GM12892 (cell line): ENCODE measurements at places on chromosomes 11 and 22.

DNA sequence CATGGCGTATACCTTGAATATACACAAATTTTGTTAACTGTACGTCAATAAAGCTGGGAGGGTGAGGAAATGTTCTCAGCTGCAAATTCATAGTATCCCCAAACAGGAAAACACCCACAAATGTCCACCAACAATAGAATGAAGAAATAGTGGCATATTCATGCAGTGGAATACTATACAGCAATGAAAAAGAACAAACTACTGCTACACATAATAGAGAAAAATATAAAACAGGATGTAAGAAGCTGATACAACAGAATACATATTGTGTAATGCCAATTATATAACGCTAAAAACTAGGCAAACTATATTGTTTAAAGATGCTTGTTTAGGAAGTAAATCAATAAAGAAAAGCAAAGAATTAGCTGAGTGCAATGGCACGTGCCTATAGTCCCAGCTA lies 81.5 kb downstream of the SIK3 start:
- no peak for DNase-seq

DNA sequence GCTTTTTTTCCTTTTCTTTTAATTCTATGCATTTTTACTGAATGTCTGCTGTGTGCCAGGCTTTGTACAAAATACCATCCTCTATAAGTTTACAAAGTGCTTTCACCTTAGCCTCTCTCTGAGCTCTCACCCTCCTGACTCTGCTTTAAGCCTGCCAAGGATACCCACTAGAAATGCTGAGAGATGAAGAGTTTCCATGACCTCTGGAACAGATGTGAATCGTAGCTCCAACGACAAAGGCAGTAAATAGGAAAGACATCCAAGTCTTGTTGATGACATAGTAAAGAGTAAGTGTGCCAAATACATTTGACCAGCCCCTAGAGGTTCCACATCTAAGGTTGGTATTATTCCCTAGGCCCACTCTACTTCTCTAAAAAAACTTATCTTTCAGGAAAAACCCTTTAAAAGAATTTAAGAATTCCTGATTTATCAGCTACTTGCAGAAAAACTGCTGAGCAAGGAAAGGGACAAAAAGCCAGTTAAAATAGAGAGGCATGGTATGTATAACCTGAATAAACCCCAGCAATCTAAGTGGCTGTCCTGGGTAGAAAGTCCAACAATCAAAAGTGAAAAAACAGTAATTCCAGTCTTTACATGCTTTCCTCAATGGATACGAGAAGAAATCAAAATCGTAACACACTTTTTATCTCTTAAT lies 45.4 kb downstream of the GAB2 start:
- DNase-seq: no peak

DNA sequence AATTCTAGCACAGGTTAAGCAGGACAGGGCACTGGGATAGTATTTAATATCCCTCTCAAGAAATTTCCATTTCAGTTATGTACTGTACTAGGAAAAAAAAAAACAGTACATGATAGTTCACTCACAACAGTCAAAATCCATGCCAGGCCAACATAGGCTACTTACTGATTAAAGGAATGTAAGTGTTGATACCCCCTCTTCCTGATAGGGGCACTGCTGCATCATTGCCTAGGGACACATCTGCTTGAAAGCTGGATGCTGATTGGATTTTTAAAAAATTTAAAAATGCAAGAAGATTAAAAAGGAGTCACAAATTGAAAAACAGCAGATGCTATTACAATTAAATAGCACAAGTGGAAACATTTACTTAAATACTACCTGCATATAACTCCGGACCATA lies 43.4 kb downstream of the APOL5 start:
- DNase-seq: no peak

- no peak for DNase-seq
Measured at GRCh38 chr11:126918556-126918955, 82.0 kb downstream of the KIRREL3 start.

- no peak for DNase-seq
Measured at GRCh38 chr11:123473941-123474677, 44.0 kb downstream of the GRAMD1B start.

GRCh38 chr11:123543797-123544196 lies 110.6 kb downstream of the SCN3B start:
- DNase-seq: no peak

DNA sequence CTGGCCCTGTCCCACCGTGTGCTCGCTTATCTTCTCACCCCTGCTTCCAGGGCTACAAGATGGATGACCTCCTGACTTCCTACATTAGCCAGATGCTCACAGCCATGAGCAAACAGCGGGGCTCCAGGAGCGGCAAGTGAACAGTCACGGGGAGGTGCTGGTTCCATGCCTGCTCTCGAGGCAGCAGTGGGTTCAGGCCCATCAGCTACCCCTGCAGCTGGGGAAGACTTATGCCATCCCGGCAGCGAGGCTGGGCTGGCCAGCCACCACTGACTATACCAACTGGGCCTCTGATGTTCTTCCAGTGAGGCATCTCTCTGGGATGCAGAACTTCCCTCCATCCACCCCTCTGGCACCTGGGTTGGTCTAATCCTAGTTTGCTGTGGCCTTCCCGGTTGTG lies 86.5 kb downstream of the MYO7A start:
- peak; percentile 3 for DNase-seq

DNA sequence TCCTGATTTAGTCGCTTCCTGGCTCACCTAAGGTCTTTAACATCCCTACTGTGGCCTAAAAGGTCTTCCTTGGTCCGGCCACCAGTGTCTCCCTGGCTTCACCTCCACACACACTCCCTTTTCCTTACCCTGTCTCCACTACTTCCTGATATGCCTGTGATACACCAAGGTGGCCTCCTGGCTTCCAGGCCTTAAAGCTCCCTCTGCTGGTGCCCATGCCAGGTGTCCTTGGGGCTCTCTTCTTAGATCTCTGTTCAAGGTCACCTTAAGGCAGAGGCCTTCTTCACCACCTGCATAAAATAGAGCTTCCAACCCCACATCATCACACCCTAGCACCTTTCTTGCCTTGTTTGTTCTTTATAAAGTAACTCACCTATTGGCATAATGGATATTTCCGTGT lies 787.7 kb downstream of the NTM start:
- DNase-seq: no peak

- no peak for DNase-seq
Measured at GRCh38 chr11:68837583-68838571, 3.8 kb downstream of the CPT1A start.

DNA sequence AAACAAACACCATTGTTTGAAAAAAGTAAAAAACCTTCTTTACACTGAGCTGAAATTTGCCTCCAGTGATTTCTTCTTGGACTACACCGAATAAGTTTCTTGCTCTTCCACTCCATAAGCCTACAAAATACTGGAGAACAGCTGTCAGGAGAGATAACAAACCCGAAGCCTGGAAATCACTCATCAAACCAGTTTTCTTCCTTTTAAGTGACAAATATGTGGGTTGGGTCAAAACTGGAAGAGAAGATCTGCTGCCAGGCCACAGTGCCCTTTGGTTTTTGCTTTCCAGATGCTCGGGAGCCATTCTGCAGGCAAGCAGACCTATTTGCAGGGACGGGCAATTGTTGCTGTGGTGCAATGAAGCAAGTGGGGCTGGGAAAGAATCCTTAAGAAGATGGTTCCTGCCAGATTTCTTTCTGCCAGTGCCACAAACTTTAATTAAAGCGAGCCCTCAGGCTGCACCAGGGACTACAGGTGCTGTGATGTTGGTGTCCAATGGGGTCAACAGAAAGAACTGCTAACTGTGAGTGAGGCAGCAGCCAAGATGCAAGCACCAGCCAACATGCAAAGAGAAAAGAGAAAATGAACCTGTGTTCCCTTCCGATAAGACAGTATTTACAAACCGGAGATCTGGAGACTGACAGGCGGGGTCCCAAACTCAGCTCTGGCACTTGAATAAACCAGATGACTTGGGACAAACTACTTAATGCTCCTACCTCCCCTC lies 44.8 kb upstream of the SMCO4 start:
- no peak for DNase-seq

GRCh38 chr11:59273373-59273841 lies 60.7 kb upstream of the MPEG1 start:
- no peak for DNase-seq

DNA sequence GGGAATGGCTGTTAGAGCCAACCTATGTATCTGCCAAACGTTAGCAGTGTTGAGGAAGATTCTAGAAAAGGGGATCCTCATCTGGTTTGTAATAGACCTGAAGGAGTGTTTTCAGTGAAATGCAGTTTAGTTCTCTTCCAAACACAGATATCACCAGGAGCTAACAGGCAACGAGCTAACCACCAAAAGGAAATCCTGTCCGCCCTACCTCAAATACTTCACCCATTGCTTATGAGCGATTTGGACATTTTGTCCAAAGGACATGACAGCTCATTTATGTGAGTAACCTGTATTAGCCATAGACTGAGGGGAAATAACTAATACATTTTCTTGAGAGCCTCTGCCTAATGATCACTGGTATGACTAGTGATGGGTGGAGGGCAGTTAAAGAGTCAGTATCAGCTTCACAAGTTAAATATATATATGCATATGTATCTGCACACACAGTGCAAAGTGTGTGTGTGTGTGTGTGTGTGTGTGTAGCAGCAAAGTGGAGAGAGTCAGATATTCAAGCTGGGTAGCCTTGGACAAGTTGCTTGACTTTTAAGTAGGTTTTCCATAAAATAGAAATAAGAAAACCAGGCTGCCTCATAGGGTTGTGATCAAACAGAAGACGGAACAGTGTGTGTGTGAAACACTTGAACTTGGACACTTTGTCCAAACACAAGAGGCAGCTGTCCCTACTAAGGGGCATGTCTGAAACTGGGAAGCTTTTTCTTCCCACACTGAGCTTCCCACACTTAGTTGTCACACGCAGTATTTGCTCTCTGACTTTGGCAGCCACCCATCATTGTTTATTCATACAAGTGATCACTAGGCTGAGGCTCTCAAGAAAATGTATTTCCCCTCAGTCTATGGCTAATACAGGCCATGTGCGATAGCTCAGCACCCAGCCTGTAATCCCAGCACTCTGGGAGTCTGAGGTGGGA lies 940 bp upstream of the C11orf91 start:
- DNase-seq: no peak

DNA sequence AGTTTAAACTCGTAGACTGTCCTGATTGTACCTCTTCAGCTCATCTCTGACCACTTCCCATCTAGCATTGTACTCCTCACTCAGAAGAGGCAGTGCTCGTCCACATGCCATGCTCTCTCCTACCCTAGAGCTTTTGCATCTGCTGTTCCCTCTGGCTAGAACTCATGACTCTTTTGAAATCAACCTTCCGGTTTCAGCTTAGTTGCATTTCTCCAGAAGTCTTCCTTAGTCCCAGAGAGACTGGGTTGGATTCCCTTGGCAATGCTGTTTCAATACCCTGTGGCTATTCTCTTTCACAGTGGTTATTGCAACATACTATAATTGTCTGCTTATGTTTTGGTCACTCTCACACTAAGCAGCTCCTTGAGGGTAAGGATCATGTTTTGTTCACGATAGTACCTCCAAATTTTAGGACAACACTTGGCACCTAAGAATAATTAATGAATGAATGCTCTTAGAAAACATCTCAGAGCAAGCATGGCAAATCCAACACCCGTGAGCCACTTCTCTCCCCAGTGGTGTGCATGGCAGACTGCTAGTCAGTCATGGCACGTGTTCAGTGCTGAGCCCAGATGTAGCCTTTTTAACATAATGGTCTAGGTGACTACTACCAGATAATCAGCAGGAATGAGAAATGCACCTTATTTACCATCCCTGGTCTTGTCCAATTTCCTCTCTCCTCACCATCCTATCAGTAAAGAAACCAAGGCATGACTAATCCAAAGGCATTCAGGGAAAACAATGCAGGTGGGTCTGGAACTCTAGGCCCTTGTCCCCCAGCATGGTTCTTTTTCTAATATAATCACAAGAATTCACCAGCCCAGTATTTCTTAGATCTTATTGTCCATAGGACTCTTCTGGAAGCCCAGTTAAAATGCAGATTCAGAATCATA lies 14.5 kb downstream of the SEPTIN3 start:
- DNase-seq: no peak

DNA sequence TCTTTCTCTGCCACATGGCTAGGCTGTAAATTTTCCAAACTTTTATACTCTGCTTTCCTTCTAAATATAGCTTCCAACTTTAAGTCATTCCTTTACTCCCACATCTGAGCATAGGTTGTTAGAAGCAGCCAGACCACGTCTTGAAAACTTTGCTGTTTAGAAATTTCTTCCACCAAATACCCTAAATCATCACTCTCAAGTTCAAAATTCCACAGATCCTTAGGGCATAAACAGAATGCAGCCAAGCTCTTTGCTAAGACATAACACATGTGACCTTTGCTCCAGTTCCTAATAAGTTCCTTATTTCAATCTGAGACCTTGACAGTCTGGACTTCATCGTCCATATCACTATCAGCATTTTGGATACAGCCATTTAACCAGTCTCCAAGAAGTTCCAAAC lies 749.9 kb downstream of the METTL15 start:
- no peak for DNase-seq

DNA sequence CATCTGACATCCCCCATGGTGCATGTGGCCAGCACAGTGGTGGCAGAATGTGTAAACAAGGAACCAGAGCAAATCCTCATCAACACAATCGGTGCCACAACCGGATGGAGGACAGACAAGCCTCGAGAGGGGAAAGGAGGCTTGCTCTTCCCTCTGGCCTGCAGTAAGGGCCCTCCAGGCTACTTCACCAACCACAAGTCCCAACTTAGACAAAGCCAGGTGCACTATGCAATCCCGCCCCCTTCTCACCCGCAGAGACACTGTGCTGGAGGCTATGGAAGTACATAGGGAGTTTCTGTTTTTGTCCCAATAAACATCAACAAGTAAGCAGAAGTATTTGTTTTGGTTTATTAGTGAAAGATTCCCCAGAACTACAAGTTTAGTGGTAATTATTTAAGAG lies 54.3 kb downstream of the SPATA19 start:
- no peak for DNase-seq

- no peak for DNase-seq
Measured at GRCh38 chr11:117221775-117222517, 9.9 kb downstream of the PCSK7 start.

DNA sequence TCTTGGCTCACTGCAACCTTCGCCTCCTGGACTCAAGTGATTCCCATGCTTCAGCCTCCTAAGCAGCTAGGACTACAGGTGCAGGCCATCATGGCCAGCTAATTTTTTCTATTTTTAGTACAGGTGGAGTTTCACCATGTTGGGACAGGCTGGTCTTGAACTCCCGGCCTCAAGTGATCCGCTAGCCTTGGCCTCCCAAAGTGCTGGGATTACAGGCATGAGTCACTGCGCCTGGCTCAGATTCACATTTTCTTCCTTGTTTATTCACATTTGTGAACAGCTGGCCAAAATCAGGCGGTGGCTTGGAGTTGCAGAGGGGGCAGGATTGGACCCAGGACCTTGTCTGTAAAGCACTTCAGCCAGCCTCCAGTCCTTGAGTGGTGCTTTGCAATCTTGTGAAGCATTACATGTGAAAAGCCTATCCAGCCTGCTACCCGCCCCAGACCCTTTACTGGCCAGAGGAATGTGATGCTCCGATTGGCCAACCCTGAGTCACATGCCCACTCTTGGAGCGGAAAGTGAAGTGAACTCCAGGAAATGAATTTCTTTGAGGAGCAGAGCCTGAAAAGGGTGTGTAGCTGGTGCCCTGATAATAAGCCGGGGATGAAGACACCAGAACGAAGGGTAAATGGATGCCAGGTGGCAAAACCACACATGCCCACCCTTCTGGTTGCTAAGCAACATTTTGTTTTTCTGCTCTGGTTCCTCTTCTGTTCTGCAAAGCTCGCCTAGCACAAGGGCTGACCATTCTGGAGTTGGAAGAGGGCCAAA lies 62.6 kb upstream of the PTPRJ start:
- no peak for DNase-seq
